ENCODE measurements at places on chromosomes 4 and X.

DNA sequence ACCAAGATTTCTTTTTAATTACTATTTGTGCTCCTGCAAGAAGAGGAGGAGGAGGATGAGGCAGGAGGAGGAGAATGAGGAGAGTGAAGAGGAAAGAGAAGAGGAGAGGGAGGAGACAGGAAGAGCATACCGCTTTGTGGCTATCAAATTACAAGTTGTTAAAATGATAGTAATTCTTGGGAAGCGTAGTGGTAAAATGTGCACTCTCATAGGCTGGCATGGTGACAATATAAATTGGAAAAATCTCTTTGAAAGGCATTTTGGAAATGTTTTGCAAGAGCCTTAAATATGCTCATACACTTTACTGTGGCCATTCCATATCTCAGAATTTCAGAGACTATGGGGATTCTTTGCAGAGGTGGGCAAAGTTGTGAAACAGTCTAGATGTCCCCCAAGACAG is 53.2 kb downstream of the MXRA5 start:
- no peak for DNase-seq

GRCh38 chr4:30867427-30867826 is 147.3 kb downstream of the PCDH7 start:
- DNase-seq: no peak

DNA sequence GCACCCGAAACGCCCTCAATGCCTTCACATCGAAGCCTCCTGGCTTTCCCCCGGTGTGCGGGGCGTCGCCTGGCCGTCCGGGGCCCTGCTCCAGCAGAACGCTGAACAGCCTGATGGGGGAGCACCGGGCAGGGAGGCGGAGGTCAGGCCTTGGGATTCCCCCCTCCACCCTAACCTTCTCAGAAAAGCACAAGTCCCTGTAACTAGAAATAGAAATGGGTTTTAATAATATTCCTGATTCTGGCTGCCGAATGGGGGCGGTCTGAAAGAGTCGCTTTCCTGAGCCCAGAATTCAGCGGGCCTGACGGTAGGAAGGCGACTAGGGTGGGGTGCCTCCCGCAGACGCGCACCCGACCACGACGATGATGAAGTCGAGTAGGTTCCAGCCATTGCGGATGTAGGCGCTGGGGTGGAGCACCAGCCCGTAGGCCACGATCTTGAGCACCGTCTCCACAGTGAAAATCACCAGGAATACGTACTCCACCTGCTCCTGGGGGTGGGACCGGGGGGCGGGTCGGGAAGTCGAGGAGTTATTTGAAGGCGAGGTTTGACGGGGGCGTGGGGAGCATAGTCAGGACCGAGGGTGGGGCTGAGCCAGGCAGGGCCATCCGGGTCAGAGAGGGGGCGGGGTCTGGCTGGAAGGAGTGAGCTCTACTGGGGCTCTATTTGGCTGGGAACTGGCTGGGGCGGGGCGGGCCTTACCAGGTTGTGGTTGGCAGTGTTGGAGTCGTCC is 2.5 kb downstream of the CACNA1F start:
- peak; percentile 82 for DNase-seq

DNA sequence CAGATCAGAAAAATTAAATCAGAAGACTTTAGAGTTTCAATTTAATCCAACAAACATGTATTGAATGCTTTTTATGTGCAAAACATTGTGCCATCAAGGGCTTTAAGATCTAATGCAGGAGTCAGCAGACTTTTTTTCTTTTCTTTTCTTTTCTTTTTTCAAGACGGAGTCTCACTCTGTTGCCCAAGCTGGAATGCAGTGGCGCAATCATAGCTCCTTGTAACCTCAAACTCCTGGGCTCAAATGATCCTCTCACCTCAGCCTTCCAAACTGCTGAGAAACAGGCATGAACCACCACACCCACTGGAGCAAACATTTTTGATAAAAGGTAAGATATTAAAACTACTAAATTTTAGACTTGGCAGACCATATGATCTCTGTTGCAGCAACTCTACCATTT is 24.6 kb upstream of the LRBA start:
- no peak for DNase-seq

DNA sequence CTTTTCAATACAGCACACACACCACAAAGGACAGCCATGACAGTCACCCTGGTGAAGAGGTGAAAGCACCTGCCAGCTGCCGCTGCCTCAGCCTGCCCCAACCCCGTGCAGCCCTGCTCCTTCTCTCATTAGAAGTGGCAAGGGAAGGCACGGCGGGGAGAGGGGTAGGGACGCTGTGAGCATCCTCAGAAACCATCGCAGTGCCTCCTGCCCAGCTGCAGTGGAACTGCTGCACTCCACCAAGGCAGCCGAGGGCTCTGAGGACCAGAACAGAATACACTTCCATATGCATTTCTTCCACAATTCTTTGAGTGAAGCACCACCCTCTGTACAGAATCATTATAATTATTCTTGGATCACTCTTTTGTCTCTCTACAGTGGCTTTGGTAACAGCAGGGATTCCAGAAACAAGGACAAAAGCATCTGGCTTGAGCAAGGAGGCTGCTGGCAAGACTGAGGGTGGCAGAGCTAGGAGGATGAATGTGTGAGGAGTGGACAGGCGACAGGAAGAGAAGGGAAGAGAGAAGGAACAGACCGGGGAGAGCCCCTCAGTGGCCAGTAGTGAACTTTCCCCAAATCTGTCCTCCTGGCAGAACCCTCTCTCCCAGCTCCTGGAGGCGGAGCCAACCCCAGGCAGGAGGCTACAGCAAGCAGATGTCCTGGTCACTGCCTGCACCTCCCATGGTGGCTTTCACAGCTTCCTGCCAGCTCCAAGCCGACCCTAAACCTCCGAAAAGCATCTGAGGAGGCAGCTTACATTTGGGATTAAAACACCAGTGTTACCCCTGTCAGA is 73.2 kb downstream of the MTNR1A start:
- no peak for DNase-seq

DNA sequence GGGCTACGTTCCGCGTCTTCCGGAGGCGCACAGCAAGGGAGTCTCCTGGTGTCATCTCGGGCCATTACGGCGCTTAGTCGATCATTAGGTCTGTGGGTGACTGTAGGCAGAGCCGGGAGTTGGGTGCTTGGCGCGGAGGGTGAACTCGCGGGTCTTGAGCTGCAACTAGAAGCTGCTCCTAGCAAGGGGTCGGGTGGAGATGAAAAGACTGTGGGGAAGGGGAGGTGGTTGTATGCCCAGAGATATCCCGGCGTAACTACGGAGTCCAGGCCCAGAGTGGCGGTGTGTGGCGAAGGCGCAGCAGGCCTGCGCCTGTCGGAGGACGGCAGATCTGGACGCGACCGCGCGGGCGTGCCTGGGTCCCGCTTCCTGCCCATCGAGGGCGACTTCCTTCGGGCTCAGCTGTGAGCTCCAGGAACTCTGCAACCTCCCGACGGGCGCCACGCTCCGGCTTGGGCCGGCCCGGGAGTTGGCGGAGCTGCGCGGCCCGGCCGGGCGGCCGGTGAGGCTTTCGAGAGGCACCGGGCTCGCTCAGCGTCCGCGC is 2.7 kb upstream of the NKX3-2 start:
- DNase-seq: no peak

DNA sequence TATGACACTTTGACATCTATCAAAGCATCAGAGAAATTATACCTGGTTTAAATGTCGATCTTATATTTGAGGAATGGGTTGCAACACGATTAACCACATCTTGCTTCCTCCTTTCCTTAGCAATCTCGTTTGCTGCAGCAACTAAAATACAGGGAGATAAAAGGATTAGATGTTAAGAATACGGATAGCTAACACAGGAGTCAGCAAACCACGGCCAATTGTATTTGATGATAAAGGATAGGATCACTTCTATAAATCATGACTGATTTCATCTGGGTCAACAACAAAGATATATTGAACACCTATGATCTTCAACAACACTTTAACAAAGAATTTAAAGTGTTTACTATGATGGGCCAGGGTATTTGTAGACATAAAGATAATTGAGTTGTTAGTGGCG is 5.0 kb downstream of the MAP7D3 start:
- DNase-seq: no peak

GRCh38 chrX:121405826-121406225 is 358.4 kb downstream of the GLUD2 start:
- no peak for DNase-seq

DNA sequence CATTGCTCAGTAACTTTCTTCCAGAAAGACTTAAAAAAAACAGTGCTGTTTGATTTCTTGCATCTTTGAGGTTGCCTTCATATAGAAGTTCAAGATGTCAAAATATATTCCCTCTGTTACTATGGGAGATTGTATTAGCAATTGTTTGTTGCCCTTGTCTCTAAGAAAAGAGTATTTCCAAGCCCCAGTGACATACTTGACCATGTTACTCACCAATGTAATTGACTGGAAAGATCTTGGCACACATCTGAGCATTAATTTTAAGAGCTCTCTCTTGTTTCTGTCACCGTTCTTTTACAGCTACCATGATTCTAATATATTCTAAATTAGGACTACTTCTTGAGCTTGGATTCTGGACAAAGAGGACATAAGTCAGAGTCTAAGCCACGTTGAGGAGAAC is 902.7 kb upstream of the EPHA5 start:
- no peak for DNase-seq

DNA sequence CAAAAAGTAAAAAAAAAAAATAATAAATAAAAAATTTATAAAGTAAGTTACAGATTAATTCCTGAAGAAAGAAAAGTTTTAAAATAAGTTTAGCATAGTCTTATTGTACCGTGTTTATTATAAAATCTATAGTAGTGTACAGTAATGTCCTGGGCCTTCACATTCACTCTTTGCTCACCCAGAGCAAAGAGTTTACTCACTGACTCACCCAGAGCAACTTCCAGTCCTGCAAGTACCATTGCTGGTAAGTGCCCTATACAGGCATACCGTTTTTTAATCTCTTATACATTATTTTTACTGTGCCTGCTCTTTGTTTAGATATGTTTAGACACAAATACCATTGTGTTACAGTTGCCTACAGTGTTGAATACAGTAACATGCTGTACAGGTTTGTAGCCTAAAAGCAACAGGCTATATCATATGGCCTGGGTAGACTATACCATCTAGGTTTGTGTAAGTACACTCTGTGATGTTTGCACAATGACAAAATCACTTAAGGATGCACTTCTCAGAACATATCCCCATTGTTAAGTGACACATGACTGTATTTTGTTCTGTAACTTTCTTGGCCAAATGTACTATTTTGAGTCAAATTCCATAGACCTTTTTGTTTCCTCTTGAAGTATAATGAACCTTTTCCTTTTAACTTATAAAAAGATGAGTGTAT is 199.0 kb upstream of the NUDT6 start:
- no peak for DNase-seq

GRCh38 chr4:82583897-82584587 is 22.3 kb upstream of the TMEM150C start:
- DNase-seq: no peak

DNA sequence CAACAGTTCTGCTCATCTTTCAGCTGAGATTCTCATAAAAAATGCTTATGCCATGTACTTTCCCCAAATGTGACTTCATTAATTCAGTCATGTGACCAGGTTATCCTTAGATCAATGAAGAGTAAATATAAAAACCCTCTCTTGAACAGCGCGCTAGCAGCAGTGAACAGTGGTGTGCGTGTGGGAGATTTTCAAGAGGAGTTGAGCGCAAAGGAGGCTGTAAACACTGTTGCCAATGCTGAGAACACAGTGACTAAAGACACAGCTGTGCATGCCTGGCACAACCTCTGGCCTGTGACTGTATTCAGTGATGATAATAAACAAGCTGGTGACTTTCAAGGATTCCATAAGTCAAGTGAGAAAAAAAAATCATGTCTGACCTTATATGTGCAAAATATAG is 25.1 kb downstream of the MSX1 start:
- no peak for DNase-seq

- no peak for DNase-seq
These were observed 33.5 kb downstream of the GUCY2F start for GRCh38 chrX:109448282-109448938.

- DNase-seq: no peak
These were observed 66.4 kb upstream of the UGT2B15 start for GRCh38 chr4:68736813-68737212.

- DNase-seq: no peak
These were observed 7.3 kb downstream of the FGFBP2 start for GRCh38 chr4:15955670-15956069.

GRCh38 chr4:174316954-174317353 is 33.2 kb downstream of the CEP44 start:
- DNase-seq: no peak

DNA sequence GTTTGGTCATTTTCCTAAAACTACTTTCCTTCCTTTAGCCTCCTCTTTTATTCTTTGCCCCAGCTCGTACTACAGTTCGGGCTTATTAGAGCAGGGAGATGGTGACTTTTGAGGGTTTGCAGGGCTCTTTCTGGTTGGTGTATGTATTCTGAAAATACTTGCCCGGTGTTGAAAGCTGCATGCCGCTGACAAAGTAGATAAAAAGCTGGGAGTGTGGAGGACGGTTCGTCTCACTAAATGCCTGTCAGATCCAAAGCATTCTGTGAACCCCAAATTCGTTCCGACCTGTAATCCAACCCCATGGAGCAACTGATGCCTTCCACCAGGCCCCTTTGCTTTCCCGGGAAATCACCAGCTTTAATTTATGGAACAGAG is 19.2 kb downstream of the TRIM2 start:
- DNase-seq: no peak

- peak; percentile 18 for DNase-seq
These were observed 108.3 kb downstream of the DCTD start for GRCh38 chr4:182808673-182809416.

- no peak for DNase-seq
These were observed 6.7 kb downstream of the MYL5 start for GRCh38 chr4:680928-681645.

- DNase-seq: peak; percentile 92
These were observed 101.9 kb downstream of the EFNB1 start for GRCh38 chrX:68930542-68931317.

DNA sequence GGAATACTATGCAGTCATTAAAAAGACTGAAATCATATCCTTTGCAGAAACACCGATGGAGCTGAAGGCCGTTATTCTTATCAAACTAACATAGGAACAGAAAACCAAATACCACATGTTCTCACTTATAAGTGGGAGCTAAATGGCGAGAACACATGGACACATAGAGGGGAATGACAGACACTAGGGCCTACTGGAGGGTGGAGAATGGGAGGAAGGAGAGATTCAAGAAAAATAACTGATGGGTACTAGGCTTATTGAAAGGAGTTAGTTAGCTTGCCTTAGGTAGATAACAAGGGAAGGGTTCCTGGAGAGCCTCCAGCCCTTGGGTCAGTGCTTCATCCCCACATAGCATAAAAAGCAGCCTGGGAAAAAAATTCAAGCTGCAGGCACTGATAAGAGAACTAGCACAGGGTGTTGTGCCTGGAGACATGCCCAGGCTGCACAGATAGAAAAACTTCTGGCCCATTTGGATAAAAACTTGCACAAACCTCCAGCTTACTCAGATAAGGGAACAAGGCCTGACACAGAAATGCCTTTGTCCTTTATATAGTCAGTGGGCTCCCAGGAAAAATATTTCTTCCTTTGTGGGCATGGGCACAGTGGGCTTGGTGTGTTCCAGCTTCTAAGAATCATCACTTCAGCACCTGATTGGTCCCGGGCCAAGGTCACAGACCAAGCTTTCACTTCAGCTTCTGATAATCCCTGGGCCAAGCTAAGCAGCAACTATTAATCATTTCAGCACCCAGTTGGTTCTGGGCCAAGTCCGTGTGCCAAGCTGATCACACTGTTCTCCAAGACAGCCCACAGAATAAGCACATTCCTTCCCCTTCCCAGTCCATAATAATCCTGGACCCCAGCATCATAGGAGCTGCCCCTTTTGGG is 23.1 kb upstream of the PWWP3B start:
- no peak for DNase-seq
